ENCODE measurements at places on chromosomes 6 and 20. TPM values are rescaled to one million over a fixed set of nuclear protein-coding genes. Genes with fewer than 3 reads are reported as not detected.

DNA sequence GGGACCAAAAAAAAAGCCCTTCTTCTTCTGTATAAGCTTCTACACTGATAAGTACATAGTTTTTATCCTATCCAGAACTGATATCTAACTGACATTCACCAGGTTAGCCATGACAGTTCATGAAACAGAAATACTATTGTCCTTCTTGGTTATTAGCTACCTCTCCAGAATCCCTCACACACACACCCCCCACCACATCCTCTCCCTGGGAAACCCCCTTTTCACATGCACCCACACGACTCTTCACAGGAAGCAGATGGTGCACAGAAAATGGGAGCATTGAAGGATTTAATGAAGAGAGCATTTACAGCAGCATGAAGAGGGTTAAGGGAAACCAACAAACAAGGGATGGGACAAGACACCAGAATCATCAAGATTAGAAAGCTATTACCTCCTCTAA lies 88.9 kb downstream of the FHL5 start:
- no peak for DNase-seq

- no peak for DNase-seq
Measured at GRCh38 chr6:153090241-153090930, 40.7 kb downstream of the RGS17 start.

KIAA0408 gene
- 17.6 TPM for total RNA-seq

DNA sequence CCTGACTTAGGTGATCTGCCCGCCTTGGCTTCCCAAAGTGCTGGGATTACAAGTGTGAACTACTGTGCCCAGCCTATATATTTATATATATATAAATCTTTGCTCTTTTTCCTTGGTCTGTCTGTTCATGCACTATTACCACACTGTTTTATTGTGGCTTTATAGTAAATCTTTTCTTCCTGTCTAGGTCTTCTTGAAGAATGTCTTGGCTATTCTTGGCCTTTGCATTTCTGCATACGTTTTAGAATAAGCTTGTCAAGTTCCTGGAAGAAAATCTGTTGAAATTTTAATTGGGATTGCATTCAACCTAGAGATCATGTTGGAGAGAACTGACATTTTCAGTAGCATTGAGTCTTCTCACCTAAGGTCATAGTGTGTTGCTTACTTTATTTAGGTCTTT lies 37.1 kb downstream of the MYO6 start:
- no peak for DNase-seq

DEFB132 gene
- total RNA-seq = not detected

- no peak for DNase-seq
Measured at GRCh38 chr6:139757784-139758183, 383.3 kb upstream of the CITED2 start.

GRCh38 chr6:79814940-79815339 lies 132.4 kb downstream of the ELOVL4 start:
- DNase-seq = no peak

GRCh38 chr6:159639721-159640120 lies 53.3 kb downstream of the SOD2 start:
- DNase-seq = no peak

GRCh38 chr6:38501931-38502330 lies 137.8 kb downstream of the BTBD9 start:
- DNase-seq = no peak

GRCh38 chr20:37490663-37491350 lies 30.2 kb upstream of the NNAT start:
- DNase-seq = no peak

GRCh38 chr6:135176058-135176457 lies 5.0 kb upstream of the MYB start:
- no peak for DNase-seq

CLDN20 gene
- not detected for total RNA-seq

DNA sequence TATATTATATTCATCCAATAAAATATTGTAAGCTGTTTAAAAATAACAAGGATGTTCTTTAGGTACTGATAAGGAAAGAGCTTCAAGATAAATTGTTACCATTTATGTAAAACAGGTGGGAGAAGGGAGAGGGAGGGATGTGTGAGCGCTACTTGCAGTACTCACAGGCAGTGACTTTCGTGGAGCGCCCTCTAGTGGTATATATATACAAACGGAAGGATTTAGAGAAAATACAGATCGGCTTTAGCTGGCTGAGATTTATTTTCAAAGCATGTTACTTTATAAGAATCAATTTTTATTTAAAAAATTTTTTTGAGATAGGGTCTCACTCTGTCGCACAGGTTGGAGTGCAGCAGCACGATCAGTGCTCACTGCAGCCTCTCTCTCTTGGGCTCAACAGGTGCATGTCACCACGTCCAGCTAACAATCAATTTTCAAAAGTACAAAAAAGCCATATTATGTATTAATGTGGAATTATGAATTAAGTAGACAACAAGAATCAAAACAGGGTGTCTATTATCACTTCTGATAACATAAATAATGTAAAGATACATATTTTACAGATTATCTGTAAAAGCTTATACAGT lies 3.3 kb upstream of the MOG start:
- DNase-seq = peak; percentile 63

HFE gene
- total RNA-seq = 8.9 TPM

OTOR gene
- total RNA-seq = not detected

DNA sequence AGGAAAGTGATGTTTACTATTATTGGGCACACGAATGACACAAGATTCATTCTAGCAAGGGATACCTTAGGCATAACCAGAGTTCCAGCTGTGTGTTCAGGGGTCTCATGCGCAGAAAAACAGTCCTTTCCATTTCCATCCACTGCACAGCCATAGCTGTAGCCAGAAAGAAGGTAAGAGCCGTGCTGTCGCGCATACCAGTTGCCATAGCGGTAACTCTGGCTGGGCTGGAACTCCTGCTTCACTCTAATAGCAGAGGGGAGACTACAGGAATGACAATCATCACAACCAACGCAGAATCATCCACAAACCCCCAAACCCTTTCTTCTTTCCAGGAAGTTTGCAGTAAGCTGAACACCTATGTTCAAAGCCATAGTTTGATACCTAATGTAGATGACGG lies 7.5 kb downstream of the C6orf52 start:
- DNase-seq = no peak

ZNF184 gene
- 18.9 TPM for total RNA-seq

- DNase-seq = no peak
Measured at GRCh38 chr6:52307900-52308372, 23.4 kb upstream of the MCM3 start.

ERVFRD-1 gene
- 0.06 TPM for total RNA-seq

COL9A3 gene
- 33.5 TPM for total RNA-seq

PTK7 gene
- total RNA-seq = 126 TPM

All from spinal cord (tissue), 10 donors.